IMR-90 (cell line): ENCODE measurements at places on chromosomes 11 and 22. TPM values are rescaled to one million over a fixed set of nuclear protein-coding genes. Genes with fewer than 3 reads are reported as not detected.

The DNAJC24 gene
- 8.2 and 16.1 TPM in 2 replicates for total RNA-seq

The GP1BB gene
- 0.18 and 0.28 TPM in 2 replicates for total RNA-seq

The F2 gene
- not detected in 2 replicates for total RNA-seq

The ANO3 gene
- total RNA-seq, result under 0.01 and 0.18 TPM in 2 replicates

The CHADL gene
- 0.18 and 0.28 TPM in 2 replicates for total RNA-seq

The EHF gene
- total RNA-seq, result under 0.01 TPM in 1 of 2 replicates, not detected in the other

The IGLL1 gene
- total RNA-seq, result not detected in 2 replicates

The PAX6 gene
- total RNA-seq, result not detected in 2 replicates

The DCHS1 gene
- total RNA-seq, result 1.4 and 1.7 TPM in 2 replicates

The FDXACB1 gene
- total RNA-seq, result 3.0 and 3.3 TPM in 2 replicates

The ASCC2 gene
- total RNA-seq, result 38.6 and 40.0 TPM in 2 replicates

The RASSF10 gene
- total RNA-seq, result not detected in 2 replicates

The OR8G1 gene
- total RNA-seq, result not detected in 2 replicates

The FAM180B gene
- total RNA-seq, result not detected in 2 replicates

The KIRREL3 gene
- 10.9 and 12.8 TPM in 2 replicates for total RNA-seq

The SLC22A6 gene
- total RNA-seq, result not detected in 2 replicates

The SLC5A1 gene
- not detected in 2 replicates for total RNA-seq

The OLFML1 gene
- total RNA-seq, result 0.18 and 0.28 TPM in 2 replicates

The MS4A3 gene
- total RNA-seq, result not detected in 2 replicates

The FGF3 gene
- total RNA-seq, result not detected in 2 replicates

The CST6 gene
- 0.28 and 0.54 TPM in 2 replicates for total RNA-seq

The P4HA3 gene
- 2.8 and 2.9 TPM in 2 replicates for total RNA-seq

The FOLR1 gene
- not detected in 2 replicates for total RNA-seq

The SYT12 gene
- total RNA-seq, result 0.54 and 0.56 TPM in 2 replicates

The CHEK2 gene
- 9.9 and 11.4 TPM in 2 replicates for total RNA-seq

The KRTAP5-1 gene
- total RNA-seq, result not detected in 2 replicates

The KCNQ1 gene
- total RNA-seq, result not detected in 2 replicates

The TEX12 gene
- not detected in 2 replicates for total RNA-seq

The OR6T1 gene
- total RNA-seq, result not detected in 2 replicates

The OR51B5 gene
- total RNA-seq, result 0.54 and 0.56 TPM in 2 replicates

The SLC22A25 gene
- not detected in 2 replicates for total RNA-seq

The RHOD gene
- 4.7 and 5.3 TPM in 2 replicates for total RNA-seq

The STX5 gene
- 48.6 and 49.5 TPM in 2 replicates for total RNA-seq

The DGAT2 gene
- total RNA-seq, result 2.2 and 2.3 TPM in 2 replicates

The MPPED1 gene
- total RNA-seq, result not detected in 2 replicates

The HBG2 gene
- total RNA-seq, result 0.54 TPM in 1 of 2 replicates, not detected in the other

The LRP5 gene
- total RNA-seq, result 10.4 and 11.1 TPM in 2 replicates

The SLC22A12 gene
- total RNA-seq, result not detected in 2 replicates

The TENM4 gene
- total RNA-seq, result 9.0 and 9.2 TPM in 2 replicates

The NF2 gene
- total RNA-seq, result 151 and 181 TPM in 2 replicates

The NCR3LG1 gene
- 3.9 and 4.1 TPM in 2 replicates for total RNA-seq

The PRCP gene
- 31.7 TPM in 2 replicates for total RNA-seq

The ZNRD2 gene
- total RNA-seq, result 69.7 and 75.6 TPM in 2 replicates

The RTN4R gene
- 0.18 and 0.28 TPM in 2 replicates for total RNA-seq

The KRTAP5-8 gene
- not detected in 2 replicates for total RNA-seq

The ACTN3 gene
- under 0.01 TPM in 2 replicates for total RNA-seq
